Activated B cell treated with CpG ODN at 0.5 μM for 24 hours (primary cell): ENCODE measurements at places on chromosomes 5 and 9. TPM values are rescaled to one million over a fixed set of nuclear protein-coding genes. Genes with fewer than 3 reads are reported as not detected.

GRCh38 chr5:172981931-172982330 lies 1.6 kb upstream of the ATP6V0E1 start:
- DNase-seq: no peak

Gene SHOC1
- total RNA-seq: not detected in 2 replicates

Gene SLIT3
- not detected in 2 replicates for total RNA-seq

Gene KIF12
- not detected in 2 replicates for total RNA-seq

Gene TAF7
- total RNA-seq: 86.7 and 87.3 TPM in 2 replicates

Gene FAM169A
- total RNA-seq: 8.2 TPM in 2 replicates

- no peak for DNase-seq
These were observed 354.5 kb upstream of the ZNF608 start for GRCh38 chr5:125100951-125101350.

- no peak for DNase-seq
These were observed 21.9 kb downstream of the CSF2 start for GRCh38 chr5:132095424-132095972.

Gene DYNC2I2
- 58.0 and 60.2 TPM in 2 replicates for total RNA-seq

GRCh38 chr5:149452665-149453617 lies 73.8 kb upstream of the IL17B start:
- no peak for DNase-seq

Gene TMEM171
- total RNA-seq: not detected in 2 replicates

Gene CSF1R
- total RNA-seq: 0.44 and 0.69 TPM in 2 replicates

- no peak for DNase-seq
These were observed 101.6 kb upstream of the CTSV start for GRCh38 chr9:97140566-97140965.

DNA sequence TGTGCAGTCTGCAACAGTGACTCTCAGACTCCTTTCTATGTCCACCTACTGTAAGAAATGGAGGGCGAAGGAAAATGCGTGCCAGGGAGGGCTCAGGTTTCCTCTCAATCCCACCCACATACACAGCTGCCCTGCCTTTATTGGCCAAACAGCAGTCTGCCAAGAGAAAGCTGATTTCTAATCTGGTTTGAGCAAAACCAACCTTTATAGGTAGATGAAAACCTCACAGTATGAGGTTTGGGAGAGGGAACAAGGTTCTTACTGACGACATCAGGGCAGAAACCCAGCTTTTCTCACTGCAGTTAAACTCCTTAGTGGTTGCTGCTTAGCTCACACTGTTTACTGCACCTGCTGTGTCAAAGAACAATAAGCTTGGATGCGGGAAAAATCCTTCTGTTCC lies 152.3 kb upstream of the KLF9 start:
- DNase-seq: no peak

- no peak for DNase-seq
These were observed 229.2 kb upstream of the MPDZ start for GRCh38 chr9:13508681-13509080.

- DNase-seq: no peak
These were observed 56.0 kb downstream of the ZFR start for GRCh38 chr5:32388432-32389129.

Gene NME5
- total RNA-seq: not detected in 2 replicates

GRCh38 chr9:138095813-138096518 lies 218.4 kb downstream of the CACNA1B start:
- DNase-seq: no peak

Gene PDE6A
- not detected in 2 replicates for total RNA-seq

GRCh38 chr9:121388140-121388905 lies 18.3 kb upstream of the STOM start:
- no peak for DNase-seq

GRCh38 chr9:7305677-7306076 lies 493.9 kb downstream of the DMAC1 start:
- no peak for DNase-seq

DNA sequence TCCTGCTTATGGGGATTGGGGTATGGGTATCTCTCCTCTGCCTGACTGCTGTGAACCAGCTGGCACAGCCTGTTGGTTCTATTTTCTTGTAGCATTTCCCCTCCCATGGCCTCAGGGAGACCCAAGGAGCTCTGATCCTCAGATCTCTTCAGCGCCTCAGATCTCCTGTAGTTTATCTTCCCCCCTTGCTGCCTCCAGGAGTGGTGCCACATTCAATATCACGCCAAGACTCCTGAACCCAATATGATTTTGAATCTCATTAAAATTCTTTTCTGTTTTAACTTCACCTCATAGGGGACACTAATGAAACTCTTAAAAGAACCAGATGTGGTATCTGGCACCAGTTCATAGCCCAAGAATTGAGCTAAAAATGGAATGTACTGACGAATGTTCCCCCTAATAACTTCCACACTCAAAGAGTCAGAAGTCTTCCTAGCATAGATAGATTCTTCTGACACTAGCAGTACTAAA lies 59.6 kb upstream of the LIFR start:
- DNase-seq: no peak
